Brain (organoid and tissue), 16 donors: ENCODE measurements at places on chromosomes 4 and X.

- DNase-seq: no peak
Observed at GRCh38 chr4:182872886-182873285, 44.3 kb downstream of the DCTD start.

DNA sequence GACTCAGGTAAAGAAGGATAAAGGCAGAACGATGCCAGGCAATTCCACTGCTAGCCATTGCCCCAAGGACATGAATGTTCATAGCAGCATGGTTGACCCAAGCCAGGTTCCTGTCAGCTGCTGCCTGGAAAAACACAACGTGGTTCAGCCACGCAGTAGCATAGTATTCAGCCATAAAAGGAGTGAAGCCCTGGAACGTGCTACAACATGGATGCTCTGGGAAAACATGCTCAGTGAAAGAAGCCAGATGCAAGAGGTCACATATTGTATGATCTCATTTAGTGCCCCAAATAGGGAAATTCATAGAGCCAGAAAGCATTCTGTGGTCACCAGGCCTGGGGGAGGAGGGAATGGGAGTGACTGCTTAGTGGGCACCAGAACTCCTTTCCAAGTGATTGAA lies 129.8 kb downstream of the GPR143 start:
- no peak for DNase-seq

DNA sequence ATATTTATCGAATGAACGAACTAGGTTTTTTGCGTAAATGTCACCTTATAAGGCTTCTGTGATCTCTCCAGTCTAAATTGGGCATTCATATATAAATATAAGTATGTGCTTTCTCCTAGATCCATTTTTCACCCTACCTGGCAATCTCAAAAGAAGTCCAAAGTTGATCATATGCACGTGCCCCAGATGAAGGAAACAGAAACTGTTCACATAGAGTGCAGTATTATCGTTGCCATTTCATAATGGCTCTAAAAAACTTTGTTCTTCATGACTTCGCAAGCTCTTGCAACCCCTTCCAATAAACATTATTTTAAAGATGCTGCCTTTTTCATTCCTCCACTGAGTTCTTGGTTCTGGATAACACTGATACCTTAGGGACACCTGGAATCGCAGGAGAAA lies 708 bp downstream of the INTS12 start:
- DNase-seq: no peak

GRCh38 chrX:135740681-135741149 lies 27.3 kb downstream of the CT45A1 start:
- DNase-seq: no peak

DNA sequence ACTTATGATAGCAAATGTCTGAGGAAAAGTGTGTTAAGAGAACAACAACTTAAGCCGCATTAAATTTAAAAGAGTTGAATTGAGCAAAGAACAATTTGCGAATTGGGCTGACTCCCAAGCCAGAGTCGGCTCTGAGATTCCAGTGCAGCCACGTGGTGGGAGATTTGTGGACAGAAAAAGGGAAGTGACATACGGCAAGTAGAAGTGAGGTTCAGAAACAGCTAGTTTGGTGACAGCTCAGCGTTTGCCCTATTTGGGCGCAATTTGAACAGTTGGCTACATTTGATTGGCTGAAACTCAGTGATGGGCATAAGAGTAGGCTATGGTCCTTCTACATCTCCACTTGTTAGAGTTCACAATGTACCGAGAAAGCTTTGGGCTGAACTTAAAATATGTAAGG lies 124.0 kb downstream of the PRKX start:
- DNase-seq: no peak

DNA sequence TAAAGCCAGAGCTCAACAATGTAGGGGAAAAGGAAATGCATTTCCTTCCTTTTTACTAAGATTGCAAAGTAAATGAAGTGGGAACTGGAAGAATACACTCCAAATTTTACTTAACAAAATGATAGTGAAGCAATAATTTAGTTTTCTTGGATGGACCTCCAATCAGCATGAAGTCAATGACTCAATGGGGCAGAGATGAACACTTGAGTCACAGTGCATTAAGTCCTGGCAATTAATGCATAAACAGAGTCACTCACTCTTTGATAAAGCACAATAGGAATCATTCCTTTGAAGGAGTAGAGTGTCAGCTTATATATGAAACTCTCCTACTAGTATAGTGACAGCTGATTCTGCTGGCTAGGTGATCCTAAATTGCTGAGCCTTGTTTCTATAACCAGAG lies 66.7 kb upstream of the FRAS1 start:
- DNase-seq: peak; percentile 3

DNA sequence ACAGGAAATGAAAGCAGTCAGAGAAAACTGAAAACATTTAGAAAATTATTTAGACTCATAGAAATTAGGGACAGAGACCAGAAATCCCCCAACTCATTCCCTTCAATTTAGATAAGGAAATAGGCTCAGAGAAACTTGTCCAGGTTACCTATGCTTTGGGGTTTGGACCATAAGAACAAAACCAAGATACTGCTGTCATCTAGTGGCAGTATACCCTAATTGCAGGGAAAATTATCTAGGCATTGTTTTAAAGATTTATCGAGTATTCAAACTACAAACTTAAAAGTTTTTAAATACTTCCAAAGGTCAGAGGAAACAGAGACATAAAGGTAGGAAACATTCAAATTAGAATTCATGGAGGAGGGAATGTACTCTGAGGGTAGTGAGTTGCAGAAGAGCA lies 67.0 kb upstream of the KLHL13 start:
- DNase-seq: no peak

GRCh38 chr4:19473569-19473968 lies 778.1 kb upstream of the SLIT2 start:
- DNase-seq: no peak

DNA sequence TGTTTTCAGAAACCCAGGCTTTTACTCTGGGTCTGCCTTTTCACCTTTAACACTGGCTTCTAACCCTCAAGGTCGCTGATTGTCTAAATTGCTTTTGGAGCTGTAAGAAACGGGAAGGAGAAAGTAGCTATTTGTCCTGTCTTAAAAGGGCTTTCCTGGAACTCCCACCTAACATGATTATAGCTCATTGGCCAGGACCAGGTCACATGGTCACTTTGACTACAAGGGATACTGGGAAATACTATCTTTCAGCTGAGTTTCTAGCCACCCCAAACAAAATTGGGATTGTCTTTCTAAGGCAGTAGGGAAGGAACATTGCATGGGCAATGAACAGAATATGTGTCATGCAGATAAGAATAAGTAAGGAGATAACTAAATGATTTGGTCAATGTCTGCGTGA lies 106.7 kb upstream of the ARHGAP24 start:
- DNase-seq: no peak

DNA sequence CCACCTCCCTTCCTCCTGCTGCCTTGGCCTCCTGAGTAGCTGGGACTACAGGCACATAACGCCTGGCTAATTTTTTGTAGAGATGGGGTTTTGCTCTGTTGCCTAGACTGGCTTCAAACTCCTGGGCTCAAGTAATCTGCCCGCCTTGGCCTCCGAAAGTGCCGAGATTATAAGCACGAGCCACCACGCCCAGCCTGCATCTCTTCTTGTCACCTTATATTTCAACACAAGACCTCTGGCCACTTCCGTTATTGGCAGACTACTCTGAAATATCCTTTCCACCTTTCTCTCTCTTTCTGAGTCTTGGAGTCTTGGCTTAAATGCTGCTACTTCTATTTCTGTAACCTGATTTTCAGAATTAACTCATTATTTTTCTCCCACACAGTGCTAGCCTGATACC lies 5.6 kb downstream of the KIAA0232 start:
- no peak for DNase-seq

DNA sequence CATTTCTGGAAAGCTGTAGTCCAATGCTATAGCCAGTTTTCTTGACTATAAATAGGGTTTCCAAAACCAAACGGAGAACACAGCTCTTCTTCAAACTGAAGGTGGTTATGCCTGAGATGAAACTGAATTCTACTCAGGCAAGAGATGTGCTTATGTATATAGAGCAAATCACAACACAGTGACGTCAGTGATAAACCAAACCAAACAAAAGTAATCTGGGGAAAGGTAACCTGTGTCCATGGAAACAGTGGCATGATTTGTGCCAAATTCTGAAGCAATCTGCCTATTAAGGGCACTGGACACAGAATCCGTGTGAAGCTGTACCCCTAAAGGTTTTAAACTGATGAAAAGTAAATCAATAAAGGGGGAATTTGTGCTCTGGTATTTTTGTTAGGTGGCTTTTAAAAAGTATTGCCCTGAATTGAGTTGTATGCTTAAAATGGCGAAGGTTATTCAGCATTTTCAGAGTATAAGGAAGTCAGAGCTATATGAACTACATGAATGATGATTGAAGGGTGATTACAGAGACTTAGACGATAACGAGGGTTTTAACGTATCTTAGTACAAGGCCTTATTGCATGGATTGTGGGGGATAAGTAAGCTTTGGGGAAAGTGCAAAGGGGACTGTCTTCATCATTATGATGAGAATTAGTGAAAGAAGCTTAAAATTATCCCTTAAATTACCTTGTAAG lies 38.6 kb downstream of the NPY5R start:
- DNase-seq: no peak

DNA sequence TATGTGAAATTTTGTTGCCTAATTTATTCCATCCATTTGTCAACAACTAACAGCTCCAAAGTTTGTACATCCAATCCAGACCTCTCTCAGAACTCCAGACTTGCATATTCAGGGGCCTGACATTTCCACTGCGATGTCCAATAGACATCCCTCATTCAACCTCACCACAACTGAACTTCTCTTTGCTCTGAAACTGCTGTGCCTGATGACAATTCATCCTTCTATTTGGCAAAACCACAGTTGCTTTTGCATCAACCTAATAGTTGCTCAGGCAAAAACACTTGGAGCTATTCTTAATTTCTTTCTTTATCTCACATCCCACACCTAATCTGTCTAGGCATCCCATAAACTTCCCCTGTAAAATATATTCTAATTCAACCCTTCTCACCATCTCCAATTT lies 56.5 kb downstream of the ANTXR2 start:
- no peak for DNase-seq

- DNase-seq: no peak
Observed at GRCh38 chr4:3875466-3875865, 109.3 kb downstream of the ADRA2C start.

DNA sequence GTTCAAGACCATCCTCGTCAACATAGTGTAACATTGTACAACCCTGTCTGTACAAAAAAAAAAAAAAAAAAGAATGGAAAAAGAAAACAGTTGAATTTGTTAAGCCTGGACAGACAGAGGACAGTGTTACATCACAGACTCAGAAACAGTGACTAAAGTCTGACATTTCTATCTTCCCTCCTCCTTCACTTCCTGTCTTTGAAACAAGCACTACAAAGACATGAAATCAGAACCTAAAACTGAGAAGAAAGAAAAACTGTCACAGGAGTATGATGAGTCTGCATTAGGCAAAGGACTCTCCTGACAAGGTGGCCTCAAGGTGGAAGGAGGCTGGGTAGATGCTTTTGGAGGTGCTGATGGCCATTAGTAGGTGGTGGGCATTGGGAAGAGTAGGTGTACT lies 126.7 kb downstream of the RBM47 start:
- DNase-seq: no peak

DNA sequence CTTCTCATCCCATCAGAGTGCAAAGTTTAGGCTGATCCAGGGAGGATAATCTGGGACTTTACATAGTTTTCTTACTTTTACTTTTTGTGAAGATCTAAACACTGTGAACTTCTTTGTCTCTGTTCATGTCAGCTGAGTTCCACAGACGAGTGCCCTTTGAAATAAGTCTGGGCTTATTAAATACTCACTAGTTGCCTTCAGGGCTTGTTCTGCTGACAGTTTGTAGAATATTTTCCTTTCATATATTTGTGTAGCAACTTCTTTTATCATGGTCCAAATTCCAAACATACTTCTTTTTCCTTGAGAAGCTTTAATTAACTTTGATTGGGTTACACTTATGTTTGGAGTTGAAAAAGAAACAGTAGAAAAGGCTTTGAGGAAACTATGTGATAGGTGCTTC lies 109.6 kb downstream of the SH2D1A start:
- no peak for DNase-seq

DNA sequence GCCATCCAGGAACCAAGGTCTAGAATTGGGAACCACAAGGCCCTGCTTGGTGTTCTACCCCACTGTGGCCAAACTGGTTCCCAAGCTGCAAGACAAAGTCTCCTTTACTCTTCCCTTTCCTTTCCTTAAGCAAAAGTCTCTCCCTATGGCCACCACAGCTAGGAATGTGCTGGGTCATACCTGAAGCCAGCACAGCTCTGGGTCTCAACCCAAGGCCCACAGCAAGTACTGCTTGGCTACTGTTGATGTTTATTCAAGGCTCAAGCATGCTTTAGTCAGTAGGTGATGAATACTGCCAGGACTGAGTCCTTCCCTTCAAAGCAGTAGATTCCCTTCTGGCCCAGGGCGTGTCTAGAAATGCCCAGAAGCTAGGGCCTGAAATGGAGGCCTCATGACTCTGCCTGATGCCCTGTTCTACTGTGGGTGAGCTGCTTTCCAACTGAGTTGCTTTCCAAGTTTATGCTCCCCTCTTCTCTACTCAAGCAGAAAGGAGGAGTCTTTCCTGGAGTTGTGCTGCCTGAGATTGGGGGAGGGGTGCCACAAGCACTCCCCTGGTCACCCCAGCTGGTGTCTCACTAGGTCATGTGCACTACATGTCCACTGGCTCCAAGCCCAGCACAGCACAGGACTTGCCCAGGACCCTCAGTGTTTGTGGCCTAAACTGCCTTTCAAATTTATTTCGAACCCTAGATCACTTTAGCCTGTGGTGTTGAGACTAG lies 44.9 kb downstream of the STAP1 start:
- DNase-seq: no peak

- no peak for DNase-seq
Observed at GRCh38 chr4:180598281-180598680, 1644.9 kb upstream of the TENM3 start.

GRCh38 chrX:131298036-131298435 lies 8.9 kb upstream of the IGSF1 start:
- DNase-seq: no peak

- DNase-seq: no peak
Observed at GRCh38 chr4:85793233-85793585, 318.3 kb downstream of the ARHGAP24 start.

- DNase-seq: no peak
Observed at GRCh38 chr4:38686682-38687081, 22.7 kb downstream of the KLF3 start.

- DNase-seq: peak; percentile 93
Observed at GRCh38 chr4:108512615-108513505, 107.5 kb upstream of the RPL34 start.

- DNase-seq: peak; percentile 29
Observed at GRCh38 chr4:86218746-86219473, 140.9 kb downstream of the MAPK10 start.

- DNase-seq: peak; percentile 77
Observed at GRCh38 chr4:103996064-103996463, 276.3 kb upstream of the TACR3 start.

GRCh38 chr4:162837241-162837640 lies 329.4 kb downstream of the NAF1 start:
- DNase-seq: no peak

- DNase-seq: no peak
Observed at GRCh38 chr4:129353490-129353889, 257.5 kb downstream of the C4orf33 start.
